ENCODE measurements at places on chromosomes 1 and 21.

GRCh38 chr21:15430577-15430976 is 299.2 kb upstream of the USP25 start:
- DNase-seq, result no peak

DNA sequence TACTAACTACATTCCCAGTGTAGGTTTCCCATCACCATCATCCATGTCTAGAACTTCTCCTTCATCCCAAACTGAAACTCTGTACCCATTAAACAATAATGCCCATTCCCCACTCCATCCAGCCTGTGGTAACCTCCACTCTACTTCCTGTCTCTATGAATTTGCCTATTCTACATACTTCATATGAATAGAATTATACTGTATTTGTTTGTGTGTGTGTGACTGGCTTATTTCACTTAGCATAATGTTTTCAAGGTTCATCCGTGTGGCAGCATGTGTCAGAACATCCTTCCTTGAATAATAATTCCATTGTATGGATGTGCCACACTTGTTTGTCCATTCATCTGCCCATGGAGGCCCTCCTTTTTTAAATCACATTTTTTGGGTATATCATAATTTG is 35.7 kb downstream of the ATP2B4 start:
- no peak for DNase-seq

DNA sequence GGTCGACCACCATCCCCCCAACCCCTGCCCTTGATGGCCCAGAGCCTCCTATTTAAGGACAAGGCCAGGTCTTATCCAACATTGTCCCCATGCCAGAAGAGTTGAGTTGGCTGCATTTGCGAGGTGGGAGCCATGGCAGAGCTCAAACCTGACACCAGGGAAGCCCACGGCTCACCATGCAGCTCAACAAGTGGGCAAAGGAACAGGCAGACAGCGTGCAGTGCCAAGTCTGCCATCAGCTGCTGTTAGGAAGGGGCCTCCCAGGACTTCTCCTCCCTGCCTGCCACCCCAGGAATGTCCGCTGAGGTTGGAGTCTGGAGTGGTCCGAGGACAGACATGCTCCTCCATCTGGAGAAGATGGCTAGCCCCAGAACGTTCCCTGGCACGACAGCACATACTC is 19.9 kb downstream of the SLC45A3 start:
- DNase-seq, result no peak

- DNase-seq, result peak; percentile 69
Measured at GRCh38 chr1:107877092-107877491, 87.9 kb downstream of the VAV3 start.

DNA sequence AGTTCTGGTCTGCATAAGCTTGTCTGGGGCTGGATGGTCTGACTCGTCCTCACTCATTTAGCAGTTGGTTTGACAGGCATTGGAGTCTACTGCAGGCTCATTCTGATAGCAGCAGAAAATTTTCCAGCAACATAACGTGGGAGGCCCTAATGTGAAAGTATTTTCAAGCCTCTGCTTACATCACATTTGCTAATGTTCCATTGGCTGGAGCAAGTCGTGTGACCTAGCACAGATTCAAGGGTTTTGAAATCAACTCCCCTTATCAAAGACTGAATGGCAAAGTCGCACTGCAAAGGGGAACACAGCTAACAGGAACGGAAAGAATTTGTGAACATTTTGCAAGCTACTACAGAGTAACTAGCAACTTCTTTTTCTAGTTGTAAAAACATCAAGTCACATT is 2.3 kb upstream of the USH2A start:
- no peak for DNase-seq

DNA sequence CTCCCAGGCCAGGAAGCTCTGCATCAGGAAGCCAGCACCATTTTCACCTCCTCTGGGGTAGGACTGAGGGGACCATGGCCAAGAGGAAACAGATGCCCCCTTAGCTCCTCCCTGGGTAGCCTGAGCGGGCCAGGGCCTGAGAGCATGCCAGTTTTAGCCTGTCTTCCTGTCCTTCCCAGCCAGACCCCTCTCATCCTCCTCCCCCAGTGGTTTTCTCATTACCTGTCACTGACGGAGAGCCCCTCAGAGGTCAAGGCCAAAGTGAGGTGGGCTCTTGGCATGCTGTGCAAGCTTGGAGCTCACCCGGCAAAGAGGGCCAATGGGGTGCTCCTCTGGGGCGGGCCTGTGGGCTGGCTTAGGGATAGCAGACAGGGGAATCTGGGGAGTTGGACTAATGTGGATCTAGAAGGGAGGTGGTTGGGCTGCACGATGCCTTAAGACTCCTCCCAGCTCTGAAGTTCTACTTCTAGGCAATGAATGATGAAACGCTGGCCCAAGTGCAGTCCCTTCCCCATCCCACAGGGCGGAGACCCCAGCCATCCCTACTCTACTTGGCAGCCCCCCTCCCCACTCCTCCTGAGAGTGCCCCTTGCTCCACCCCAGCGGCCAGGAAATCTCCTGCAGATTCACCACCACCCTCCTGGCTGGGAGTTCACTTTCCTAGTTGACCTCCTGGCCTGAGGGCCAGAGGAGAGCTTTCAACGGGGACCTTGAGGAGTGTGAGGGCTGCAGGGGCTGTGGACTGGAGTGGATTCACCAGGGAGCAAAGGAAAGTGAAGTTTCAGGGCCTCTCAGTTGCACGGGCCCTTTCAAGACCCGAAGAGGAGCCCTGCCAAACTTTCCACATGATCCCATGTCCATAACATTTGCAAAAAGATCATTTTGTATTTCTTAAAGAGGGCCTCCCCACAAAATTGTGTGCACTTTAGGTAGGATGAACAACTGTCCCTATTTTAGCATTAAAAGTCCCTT is 9.4 kb upstream of the LMNA start:
- DNase-seq, result no peak

DNA sequence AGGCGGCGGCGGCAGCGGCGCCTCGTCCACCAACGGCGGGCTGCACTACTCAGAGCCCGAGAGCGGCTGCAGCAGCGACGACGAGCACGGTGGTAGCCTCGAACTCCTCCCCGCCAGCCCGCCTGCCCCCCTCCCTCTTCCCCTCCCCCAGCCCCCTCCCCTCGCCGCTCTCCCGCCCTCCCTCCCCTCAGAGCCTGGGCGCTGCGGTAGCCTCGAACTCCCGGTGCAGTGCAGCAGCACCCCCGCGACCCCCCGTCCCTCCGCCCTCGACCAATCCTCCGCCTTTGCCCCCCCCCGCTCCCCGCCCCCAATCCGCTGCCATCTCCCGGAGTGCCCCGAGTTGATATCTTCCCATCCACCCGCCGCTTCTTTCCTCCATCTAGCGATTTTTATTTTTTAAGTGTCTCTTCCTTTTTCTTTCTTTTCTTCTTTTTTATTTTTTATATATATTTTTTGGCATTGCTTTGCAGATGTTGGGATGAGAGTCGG is 516 bp downstream of the RCOR3 start:
- DNase-seq, result no peak

GRCh38 chr1:30001011-30001731 is 722.2 kb downstream of the MATN1 start:
- DNase-seq, result no peak

GRCh38 chr1:117093091-117093534 is 28.4 kb downstream of the TRIM45 start:
- DNase-seq, result no peak

- no peak for DNase-seq
Measured at GRCh38 chr1:98355656-98356383, 305.7 kb upstream of the SNX7 start.

Data from epithelial cell of proximal tubule (primary cell).